Activated CD4-positive, CD25-positive, alpha-beta regulatory T cell treated with anti-CD3 and anti-CD28 coated beads, Interleukin-2, amount 50 U/mL, for 16 hours (primary cell): ENCODE measurements at places on chromosomes 11 and 22.

DNA sequence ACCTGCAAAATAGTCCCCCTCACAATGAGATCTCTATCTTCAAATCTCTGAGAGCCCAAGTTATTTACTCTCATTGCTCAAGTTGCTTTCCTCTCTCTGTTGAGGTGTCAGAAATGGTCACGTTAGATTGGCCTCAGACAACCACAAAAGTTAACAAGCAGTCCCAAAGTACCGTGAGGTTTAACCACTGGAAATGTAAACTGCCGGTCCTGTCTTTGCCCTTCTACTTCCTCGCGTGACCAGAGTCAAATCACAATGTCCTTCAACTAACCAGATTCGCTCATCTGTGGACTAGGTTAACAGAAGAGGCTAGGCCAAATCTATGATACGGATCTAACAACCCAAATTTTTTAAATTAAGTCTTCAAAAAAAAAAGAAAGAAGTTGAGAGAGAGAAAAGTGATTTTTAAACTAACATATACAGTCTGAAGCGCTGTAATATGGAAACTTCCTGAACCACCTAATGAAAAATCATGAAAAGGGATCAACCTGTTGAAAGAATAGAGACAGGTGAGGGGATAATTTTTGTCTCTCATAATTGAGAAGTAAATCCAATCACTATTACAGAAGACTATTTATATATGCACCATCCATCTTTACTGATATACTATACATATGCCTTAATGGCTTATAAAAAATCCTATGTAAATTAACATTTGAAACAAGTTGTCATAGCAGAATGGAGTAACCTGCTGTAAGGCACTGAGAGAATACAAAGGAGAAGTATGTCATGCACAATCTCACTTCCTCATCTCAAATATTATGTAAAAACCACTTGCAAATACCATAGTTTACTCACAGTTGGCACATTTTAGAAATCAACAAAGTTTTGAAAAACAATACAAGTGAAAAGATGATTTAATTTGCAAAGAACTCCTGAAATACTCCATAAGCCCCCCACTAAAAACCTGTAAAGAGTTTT, 3.3 kb upstream of the JAML start:
- no peak for DNase-seq

- DNase-seq, result no peak
Measured at GRCh38 chr11:131661132-131661531, 290.7 kb downstream of the NTM start.

DNA sequence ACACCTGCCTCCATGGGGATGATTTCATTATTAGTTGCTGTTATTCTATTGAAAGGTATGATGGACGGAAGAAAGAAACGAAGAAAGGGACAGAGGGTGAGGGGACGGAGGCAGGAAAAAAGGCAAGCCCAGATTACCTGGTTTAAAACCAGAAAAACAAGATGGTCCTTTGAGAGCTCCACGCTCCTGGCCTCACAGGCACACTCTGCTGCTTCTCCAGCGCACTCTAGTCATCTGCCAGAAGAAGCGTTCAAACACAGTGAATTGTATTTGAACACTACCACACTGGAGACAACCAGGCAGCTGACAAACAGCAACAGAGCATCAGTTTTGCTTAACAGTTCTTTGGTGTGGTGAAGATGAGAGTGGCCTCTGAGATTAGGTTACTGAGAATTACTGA, 216.9 kb downstream of the CADM1 start:
- DNase-seq, result no peak

GRCh38 chr11:69637198-69637940, 3.6 kb upstream of the CCND1 start:
- no peak for DNase-seq

DNA sequence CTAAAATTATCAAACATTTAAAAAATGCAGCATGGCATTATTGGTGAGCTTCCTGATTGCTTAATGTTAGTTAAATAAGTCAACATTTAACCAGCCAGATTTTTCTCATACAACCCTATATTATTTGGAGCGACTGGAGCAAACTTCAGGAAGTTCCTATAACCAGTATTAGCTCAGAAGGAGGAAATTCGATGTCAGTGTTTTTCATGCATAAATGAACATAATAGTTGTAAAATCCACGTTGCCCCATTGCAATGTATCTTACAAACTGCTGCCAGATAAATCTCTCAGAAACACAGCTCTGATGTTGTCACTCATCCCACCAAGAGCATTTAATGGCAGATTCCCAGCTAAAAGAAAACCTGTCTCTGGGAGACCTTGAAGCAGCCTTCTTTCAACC, 278.5 kb downstream of the CASP12 start:
- no peak for DNase-seq

DNA sequence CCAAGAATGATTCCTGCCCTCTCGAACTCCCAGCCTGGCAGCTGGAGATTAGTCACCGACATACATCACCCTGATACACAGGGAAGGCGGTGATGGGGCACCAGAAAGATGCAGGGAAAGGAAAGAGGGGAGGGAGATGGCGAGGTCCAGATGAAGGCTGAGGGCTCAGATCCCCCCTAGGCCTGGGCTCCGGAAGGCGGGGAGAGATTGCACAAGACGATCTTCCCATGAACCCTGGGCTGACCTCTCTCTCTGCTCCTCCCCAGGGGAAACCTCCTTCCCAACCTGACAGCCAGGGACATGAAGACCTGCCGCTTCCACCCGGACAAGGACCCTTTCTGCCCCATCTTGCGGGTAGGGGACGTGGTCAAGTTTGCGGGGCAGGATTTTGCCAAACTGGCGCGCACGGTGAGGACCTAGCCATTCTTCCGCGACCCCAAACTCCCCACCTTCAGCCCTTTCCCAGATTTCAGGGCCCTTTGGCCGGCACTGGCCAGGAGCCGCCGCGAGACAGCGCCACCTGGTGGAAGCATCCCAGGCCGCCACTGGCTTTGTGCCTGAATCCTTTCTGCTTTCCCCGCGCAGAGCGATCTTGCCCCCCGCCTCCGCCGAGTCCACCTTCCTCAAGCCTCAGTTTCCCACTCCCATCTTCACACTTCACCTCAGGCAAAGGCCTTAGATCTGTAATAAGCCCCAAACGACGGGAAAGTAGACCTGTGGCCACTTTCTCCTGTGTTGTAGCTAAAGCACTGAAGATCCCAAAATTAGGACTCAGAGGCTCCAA, 11.5 kb downstream of the P2RX3 start:
- peak; percentile 46 for DNase-seq

DNA sequence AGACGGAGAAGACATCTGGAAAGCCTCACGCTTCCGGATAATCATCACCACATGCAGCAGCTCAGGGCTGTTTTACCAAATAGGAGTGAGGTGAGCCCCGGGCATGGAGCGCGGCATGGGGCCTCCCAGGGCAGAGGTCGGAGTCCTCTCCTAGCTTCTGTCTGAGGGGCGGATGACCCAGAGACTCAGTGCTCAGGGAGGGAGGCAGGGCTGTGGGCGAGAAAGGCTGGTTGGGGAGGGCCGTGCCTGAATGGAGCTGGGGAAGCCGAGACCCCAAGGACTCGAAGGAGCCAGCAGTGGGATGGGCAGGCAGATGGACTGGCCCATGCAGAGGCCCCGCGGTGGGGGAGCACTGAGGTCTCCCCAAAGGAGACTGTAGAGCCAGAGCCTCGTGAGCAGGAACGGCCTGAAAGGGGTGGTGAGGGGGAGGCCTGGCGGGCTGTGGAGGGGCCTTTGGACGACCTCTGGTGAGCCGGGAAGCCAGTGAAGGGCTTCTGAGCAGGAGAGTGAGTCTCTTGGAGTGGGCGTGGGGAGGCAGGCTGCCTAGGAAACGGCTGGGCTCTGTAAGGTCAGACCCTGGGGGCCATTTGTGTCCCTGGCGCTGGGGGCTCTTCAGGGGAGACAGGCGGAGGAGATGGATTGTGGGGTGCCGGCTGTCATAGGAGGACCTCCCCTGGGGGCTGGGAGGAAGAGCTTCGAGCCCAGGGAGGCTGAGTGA, 24.7 kb upstream of the PANX2 start:
- DNase-seq, result no peak

GRCh38 chr11:45655347-45655756, 10.1 kb downstream of the CHST1 start:
- DNase-seq, result peak; percentile 21

DNA sequence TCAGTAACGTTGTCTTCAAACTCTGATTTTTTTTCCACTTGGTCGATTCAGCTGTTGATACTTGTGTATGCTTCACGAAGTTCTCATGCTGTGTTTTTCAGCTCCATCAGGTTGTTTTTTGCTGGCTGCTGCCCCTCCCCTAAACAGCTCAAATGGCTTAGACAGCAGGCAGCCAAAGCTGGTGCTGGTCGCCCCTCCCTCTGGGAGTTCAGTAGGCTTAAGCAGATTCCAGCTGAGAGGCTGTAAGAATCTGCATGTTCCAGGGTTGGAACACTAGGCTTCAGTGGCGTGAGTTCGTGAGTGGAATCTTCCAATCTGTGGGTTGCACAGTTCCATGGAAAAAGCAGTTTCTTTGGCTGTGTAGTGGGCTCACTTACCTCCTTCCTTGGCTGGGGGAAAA, 10.3 kb upstream of the FIBIN start:
- DNase-seq, result no peak

GRCh38 chr11:35466058-35466457, 46.7 kb upstream of the SLC1A2 start:
- no peak for DNase-seq

GRCh38 chr11:46450846-46451477, 59.4 kb upstream of the CHRM4 start:
- no peak for DNase-seq

GRCh38 chr11:133598906-133599305, 66.6 kb upstream of the OPCML start:
- no peak for DNase-seq

DNA sequence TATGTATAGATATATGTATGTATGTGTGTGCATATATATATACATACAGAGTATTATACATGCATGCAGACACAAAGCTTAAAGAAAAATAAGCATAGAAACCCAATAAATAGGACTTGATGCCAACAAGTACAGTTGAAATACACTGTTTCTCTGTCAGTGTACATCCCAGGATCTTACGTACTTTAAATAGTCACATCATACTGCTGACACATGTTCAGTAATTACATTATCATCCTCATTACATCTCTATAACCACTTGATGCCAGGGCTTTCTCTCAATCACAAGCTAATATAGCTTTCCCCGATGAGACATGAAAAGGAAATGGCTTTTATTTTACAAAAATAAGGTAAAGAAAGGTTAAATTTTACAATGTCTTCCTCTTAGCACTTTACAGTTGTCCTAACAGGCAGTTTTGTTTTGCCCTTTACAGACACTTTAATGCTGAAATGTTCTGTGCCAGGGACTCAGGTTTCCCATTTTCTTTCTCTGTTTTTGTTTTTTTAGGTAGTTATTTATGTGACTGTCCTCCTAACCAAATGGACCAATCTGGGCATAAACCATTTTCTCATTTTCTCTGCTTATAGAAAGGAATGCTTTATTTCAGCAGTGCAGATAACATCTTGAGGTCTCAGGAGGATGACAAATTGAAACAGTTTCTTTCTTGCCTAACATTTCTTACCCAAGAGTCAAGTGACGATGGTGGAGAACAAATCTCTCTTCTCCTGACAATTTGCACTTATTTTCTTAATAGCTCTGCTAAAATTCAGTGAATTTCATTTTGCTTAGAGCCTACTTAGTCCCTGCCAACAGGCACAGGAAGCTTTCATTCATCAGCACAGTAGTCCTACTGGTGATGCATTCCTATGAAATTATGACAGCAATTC, 350.2 kb downstream of the TTC28 start:
- DNase-seq, result no peak

DNA sequence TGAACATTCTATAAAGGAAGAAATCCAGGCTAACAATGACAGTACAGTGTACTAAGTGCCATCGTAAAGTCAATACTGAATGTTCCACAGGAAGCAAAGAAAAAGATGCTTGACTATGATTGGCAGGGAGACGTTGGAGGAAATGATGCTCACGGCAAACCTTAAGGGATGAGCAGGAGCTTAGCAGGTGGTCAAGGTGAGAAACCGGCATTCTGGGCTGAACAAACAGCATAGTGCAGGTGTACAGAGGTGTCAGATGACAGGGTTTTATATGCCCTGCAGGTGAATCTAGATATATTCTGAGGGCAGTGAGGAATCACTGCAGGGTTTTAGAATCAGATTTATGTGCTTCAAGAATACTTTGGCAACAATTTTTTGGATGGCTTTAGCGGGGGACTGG, 85.3 kb upstream of the HEPHL1 start:
- no peak for DNase-seq

DNA sequence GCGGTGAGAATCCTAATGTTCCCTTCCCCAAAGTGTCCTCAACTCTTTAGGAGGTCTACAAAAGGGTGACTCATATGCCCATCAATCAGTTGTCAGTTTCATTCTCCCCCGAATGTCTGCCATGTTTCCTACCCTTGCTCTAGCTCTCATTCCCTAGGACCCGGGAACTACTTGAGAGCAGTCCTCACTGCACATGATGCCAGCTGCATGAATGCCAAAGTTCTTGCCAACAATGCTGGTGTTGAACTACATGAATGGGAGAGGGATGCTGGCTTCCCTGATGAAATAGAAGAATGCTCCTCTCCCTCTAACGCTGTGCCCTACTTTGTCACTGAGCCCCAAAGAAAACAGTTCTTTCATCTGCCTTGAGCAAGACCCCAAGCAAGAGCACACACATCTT, 12.5 kb upstream of the FSHB start:
- DNase-seq, result no peak

DNA sequence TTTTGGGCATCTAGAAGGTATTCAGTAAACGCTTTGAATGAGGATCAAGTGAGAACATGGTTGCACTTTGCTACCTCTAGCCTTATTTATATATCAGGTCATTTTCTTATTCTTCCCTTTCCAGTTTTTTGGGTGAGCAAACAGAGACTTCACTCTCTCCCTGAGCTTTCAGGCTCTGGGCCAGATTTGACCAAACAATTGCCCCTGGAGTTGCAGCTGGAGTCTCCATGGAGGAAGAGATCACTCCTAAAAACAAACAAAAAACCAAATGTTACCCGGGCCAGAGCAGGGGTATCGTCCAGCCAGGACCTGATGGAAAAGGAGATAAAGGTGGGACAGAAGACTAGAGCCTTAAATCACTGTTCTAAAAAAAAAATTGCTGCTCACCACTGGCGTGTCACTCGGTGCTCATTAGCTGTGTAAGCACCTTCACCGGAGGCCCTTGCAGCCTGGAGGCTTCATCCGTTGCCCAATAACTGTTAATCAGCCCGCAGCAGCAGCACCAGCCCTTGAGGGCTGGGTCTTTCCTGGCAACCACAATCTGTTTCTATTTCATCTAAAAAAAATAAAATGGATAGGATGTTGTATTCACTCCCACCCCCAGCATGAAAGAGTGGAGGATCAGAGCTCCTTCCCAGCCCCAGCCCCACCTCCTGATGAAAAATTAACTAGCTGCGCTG, 125.0 kb downstream of the PKNOX2 start:
- no peak for DNase-seq

DNA sequence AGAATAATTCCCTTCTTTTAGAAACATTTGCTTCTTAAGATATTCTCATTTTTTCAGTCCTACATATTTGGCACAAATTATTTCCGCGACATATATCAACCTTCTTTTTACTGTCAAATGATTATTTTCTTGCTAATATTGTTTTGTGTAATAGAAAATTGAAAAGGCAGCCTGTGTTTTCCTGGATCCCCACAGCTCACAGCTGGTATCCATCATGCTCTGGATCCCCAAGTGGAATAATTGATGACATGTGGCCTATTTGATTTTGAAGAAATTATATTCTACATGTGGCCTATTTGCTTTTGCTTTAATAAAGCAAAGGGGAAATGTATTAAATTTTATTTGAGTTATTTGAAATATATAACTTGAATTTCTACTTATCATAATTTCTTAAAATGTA, 199.4 kb upstream of the LUZP2 start:
- DNase-seq, result no peak

- DNase-seq, result no peak
Measured at GRCh38 chr11:77152846-77153245, 24.8 kb downstream of the MYO7A start.
